Right hindlimb (tissue), 1 donor: ENCODE measurements at places on chromosomes 7 and 10.

- DNase-seq: no peak
Measured at GRCh38 chr10:93106631-93107072, 33.0 kb downstream of the CYP26A1 start.

DNA sequence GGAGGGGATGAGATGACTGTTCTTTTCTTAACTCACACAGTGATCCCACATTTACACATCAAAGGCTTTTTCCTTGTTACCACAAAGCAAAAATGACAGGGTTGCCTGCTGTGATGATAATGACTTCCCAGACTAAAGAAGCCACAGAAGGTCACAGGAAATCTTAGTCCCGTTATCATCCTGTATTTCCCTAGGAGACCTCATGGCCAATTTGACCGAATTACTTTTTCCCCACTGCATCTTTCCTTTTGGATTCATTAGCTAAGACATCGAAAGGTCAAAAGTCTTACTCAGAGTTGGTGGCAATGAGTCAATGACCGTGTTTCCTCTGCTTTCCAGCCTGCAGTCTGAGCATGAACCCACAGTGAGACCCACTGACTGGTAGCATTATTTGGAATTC is 130.1 kb upstream of the INHBA start:
- DNase-seq: no peak

GRCh38 chr10:64191286-64191685 is 670.1 kb downstream of the REEP3 start:
- no peak for DNase-seq

DNA sequence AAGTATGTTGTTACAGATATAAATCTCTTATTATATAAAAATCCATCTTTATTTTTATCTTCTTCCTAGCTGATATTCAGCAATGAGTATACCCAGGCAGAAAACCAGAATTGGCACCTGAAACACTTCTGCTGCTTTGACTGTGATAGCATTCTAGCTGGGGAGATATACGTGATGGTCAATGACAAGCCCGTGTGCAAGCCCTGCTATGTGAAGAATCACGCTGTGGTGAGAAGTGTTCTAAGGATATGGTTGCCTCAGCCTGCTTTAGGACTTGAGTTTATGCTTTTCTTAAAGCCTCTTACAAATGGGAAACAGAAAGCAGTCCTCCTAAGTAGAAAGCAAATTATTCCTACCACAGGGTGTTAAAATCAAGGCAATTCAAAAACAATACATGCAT is 41.9 kb downstream of the TES start:
- DNase-seq: no peak

DNA sequence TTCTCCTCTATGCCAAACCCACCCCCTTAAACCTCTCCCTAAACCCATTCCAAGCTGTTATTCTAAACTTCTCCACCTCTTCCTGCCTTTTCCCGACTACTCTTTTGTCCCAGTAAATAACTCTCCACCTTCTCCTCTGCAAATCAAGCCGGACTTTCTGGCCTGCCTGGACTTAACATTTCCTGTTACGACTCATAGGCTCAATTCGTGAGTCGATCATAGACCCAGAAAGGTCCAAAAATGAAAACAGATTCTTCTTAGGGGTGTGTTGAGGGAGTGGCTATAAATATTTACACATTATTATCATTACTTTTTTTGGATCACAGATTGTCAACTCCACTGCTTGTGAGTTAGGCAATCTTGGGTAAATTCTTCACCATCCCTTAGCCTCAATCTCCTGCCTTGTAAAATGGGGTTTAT is 59.0 kb upstream of the HABP2 start:
- peak; percentile 65 for DNase-seq

- DNase-seq: no peak
Measured at GRCh38 chr10:84290235-84290634, 38.2 kb upstream of the CCSER2 start.

GRCh38 chr10:103367379-103367781 is 396 bp upstream of the TAF5 start:
- no peak for DNase-seq

GRCh38 chr7:128110641-128111364 is 79.6 kb upstream of the LRRC4 start:
- DNase-seq: no peak

- DNase-seq: no peak
Measured at GRCh38 chr7:34958021-34958420, 79.3 kb downstream of the DPY19L1 start.

- DNase-seq: peak; percentile 49
Measured at GRCh38 chr10:5510281-5511072, 11.1 kb upstream of the CALML5 start.

- no peak for DNase-seq
Measured at GRCh38 chr10:129744134-129745111, 219.7 kb downstream of the EBF3 start.

GRCh38 chr7:110590415-110590814 is 500.5 kb upstream of the LRRN3 start:
- no peak for DNase-seq

DNA sequence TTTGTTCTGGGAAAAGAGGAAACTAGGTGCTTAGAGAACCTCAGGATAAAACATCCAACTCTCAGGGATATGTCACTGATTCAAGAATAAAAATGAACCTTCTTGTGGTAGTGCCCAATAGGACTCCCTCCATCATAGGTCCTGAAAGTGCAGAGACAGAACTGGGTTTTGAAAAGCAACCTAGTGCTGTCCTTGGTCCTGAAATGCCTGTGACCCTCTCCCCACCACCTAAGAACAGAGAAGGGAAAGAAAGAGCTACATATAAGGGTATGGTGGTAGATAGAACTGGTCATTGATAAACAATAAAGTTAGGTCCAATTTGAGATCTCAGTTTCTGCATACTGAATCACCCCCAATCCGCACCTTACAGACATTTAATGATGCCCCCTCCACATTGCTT is 953.3 kb downstream of the XPNPEP1 start:
- no peak for DNase-seq

- DNase-seq: no peak
Measured at GRCh38 chr7:33728873-33729551, 176.3 kb upstream of the BMPER start.

GRCh38 chr7:157565981-157566630 is 229.3 kb downstream of the DNAJB6 start:
- DNase-seq: no peak

GRCh38 chr7:78260826-78261225 is 462.3 kb downstream of the PHTF2 start:
- DNase-seq: no peak

DNA sequence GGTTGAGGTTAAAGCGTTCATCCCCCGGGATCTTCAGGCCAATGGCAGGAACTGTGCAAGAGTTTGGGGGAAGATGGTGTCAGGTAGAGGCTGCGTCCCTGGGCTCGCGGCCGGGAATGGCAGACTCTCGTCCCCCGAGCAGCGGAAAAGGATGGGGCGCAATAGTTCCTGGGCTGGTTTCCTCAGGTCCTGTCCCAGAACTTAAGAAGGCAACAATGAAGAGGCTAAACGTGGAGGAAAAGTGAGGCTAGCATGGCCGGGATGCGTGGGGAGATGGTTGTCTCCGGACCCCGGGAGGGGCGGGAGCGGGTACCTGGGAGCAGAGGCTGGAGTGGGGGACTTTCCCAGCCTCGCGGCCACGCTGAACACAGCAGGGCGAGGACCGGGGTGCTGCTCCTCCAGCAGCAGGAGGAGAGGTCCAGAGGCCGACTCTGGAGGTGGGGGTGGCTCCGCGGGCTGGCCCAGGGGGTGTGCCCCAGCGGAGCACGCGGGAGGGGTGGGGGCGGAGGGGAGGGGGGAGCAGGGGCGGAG is 882 bp downstream of the IRF5 start:
- DNase-seq: no peak

GRCh38 chr7:128003167-128003566 is 28.1 kb downstream of the LRRC4 start:
- no peak for DNase-seq

- DNase-seq: no peak
Measured at GRCh38 chr7:25913598-25914224, 238.3 kb upstream of the NFE2L3 start.

GRCh38 chr10:58384095-58384494 is 1.1 kb upstream of the TFAM start:
- no peak for DNase-seq

GRCh38 chr10:90960355-90960814 is 39.5 kb upstream of the ANKRD1 start:
- DNase-seq: no peak

- peak; percentile 11 for DNase-seq
Measured at GRCh38 chr10:71223347-71224058, 11.1 kb downstream of the UNC5B start.

GRCh38 chr7:131021902-131022301 is 287.9 kb upstream of the KLF14 start:
- DNase-seq: no peak

GRCh38 chr10:123451618-123452245 is 214.4 kb upstream of the GPR26 start:
- DNase-seq: no peak

DNA sequence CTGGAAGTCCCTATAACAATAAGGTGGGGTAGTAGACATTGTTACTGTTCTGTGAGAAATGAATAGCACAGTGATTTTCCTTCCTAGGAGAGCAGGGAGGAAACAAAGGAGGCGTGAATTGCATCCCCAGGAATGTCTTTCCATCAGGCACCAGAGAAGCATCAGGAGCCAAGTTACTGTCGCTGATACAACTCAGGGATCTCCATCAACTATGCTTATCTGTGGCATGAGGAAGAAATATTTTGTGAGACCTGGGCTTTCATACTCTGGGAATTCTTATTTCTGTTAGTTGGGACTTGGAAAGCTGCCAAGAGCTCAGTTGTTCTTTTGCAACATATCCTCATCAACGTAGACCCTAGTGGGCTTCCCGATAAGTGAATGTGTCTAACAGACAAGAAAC is 622.3 kb downstream of the SUGCT start:
- no peak for DNase-seq

GRCh38 chr7:24784277-24784676 is 27.0 kb upstream of the GSDME start:
- DNase-seq: no peak

DNA sequence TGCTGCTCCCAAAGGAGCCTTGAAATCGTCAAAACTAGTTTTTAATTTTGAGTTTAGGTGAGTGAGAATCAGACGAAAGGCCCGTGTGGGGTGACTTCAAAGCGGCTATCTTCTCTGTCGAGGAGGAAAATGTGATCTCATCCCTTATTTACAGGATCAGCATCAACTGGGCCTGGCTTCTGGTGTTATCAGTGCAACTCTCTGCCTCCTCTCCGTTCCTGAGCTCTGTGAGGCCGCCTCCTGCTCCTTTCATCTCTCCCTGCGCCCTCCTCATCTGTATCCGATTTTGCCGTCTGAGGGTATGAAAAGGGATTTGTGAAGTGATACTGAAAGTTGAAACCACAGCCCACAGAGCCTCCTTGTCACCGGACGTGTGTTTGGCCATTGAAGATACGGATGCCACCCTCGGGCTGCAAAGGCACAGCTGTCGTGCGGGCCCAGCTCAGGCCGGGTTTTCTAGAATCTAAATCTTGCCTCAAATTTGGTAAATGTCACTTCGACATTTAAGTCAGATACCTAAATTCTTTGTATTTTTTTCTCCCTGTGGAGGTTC is 408.7 kb upstream of the ADARB2 start:
- no peak for DNase-seq

DNA sequence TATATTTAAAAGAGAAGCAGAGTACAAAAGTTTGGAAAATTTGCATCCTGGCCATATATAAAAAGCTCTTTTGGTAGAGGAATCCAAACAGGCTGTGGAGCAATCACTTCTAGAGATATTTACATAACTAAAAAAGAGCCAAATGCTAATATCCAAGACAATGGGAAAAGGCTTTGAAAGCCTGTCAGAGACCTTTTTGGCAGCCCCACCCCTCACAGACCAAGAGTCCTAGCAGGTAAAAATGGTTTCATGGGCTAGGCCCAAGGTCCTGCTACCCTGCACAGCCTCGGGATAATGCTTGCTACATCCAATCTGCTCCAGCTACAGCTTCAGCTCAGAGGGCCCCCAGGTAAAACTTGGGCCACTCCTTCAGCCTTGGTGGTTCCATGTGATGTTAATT is 430.2 kb upstream of the KCND2 start:
- DNase-seq: no peak

- DNase-seq: no peak
Measured at GRCh38 chr7:142431491-142431890, 173.6 kb upstream of the PRSS58 start.

GRCh38 chr7:84786073-84786472 is 400.8 kb downstream of the SEMA3D start:
- no peak for DNase-seq

DNA sequence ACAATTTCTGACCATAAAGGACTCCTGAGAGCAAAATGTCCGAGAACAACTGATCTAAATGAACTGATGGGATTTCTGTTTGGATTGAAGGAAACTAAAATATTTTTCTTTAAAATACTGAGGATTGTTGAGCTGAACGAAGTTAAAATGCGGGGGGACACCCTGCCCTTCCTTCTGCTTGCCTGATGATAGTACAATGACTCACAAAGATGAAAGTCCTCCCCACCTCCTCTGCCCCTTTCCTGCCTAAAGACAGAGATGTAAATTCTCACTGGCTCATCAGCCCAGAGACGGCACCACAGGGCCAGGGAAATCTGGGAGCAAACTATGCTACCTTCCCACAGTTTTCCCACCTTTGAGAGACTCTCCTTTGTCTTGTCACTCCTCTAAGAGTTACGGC is 180.6 kb downstream of the PHTF2 start:
- DNase-seq: no peak

DNA sequence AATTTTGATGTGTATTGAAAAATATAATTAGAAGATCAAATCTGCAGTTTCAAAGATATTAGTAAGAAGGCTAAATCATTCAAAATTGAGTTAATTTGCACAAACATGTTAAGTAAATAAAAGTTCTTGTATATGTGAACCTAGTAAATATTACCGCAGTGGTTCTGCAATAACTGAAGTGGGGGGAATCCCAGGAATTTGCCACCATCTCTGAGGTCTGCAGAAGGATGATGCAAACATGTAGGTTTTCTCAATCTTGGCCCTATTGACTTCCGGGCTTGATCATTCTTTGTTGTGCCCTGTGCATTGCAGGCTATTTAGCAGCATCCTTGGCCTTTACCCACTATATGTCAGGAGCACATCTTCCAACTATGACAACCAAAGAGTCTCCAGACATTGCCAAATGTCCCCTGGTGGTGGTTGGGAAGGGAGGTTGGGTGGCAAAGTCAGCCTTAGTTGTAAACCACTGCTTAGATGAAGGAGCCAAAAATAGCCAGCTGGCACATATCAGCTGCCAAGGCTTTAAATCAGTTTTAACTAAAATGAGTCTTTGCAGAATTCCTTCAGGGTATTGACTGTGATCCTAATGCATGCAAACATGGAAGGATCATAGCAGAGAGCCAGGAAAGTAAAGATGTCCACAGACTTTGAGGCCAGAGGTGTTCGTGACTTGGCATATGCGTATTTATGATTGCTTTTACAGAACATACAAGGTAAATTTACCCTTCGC is 146.3 kb downstream of the TRIL start:
- DNase-seq: peak; percentile 48

DNA sequence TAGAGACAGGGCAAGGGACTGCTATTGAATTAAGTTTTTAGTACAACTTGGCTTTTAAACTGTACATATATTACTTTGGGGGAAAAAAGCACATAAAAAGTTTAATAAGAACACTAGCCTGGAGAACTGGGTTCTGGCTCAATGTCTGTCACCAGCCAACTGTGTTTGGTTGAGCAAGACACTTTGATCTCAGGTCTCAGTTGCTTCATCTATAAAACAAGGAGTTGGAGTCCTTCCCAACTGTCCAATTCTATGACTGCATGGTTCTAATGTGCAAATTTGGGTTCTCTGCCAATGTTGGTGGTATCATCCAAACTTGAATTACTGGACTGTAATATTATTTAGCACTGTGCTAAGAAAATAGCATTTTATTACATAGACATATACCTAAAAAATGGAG is 50.3 kb downstream of the ATXN7L1 start:
- no peak for DNase-seq

GRCh38 chr10:92742331-92743228 is 52.8 kb downstream of the HHEX start:
- no peak for DNase-seq
